Immature natural killer cell (primary cell): ENCODE measurements at places on chromosomes 2 and 18. TPM values are rescaled to one million over a fixed set of nuclear protein-coding genes. Genes with fewer than 3 reads are reported as not detected.
A peak's percentile ranks its signal among the peaks of the same experiment; 100 is the strongest.

CD226 gene
- 59.9 TPM for polyA plus RNA-seq

DNA sequence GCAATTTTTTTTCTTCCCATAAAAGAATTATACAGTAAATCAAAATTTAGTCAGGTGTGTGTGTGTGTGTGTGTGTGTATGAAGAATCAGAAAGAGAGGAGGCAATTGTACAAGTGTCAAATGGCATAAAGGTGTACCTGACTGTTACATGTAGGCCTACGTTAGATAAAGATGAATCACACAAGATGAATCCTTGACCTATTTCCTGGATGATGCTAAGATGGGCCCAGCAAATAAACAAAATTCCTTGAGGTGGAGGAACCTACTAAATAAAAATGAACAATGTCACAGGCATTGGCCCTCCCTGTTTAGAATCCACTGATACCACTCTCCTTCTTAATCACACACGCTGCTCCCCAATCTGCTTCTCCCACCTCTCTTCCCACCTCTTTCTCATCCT lies 79.7 kb upstream of the LRATD1 start:
- no peaks in the 10 kb centered on the region for H3K36me3 ChIP-seq
- H3K27me3 ChIP-seq = no peaks in the 10 kb centered on the region

DNA sequence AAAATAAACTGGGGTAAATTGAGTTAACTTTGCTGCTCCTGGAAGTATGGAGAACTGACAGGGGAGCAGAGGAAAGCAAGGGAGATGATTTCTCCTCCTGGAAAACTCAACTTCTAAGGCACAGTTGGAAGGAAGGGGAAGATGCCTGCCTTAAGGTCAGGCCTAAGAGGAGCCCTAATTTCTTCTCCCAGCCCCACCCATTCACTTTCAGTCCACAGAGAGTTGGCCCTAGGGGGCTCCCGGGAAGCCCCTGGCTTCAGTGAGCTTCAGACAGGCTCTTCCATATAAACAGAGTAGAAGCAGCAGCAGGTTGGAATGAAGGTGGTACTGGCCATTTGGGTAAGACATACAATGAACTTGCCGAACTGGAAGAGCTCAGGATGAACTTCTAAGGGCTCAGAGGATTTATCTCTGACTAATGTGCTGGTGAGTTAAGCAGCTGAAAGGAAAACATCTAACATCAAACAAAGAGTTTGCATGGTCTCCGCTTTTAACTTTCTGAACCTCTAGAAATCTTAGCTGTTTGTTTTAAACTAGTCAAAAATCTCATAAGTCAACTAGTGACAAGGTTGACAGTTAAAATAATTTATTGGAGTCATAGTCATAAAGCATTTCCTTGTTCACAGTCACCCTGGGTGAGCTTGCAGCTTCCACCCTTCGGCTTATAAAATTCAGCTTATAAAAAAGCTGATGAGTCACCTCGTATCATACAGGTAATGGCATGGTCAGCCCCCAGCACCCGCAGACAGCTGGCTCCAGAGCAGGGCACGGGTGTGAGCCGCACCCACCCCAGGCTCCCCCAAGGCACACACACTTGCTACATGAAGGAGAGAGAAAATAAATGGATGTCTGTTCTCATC lies 9.8 kb downstream of the MALL start:
- no peak for DNase-seq
- no peaks in the 10 kb centered on the region for H3K4me1 ChIP-seq
- H3K27me3 ChIP-seq = peaks cover 13% of the 10 kb centered on the region
- no peaks in the 10 kb centered on the region for H3K36me3 ChIP-seq

GRCh38 chr2:128809259-128809636 lies 490.6 kb upstream of the HS6ST1 start:
- no peak overlapping the region for H3K27ac ChIP-seq
- peaks cover 5% of the 10 kb centered on the region for H3K27me3 ChIP-seq
- DNase-seq = no peak
- no peak overlapping the region for H3K4me3 ChIP-seq
- no peaks in the 10 kb centered on the region for H3K4me1 ChIP-seq

GRCh38 chr2:216590780-216591179 lies 42.4 kb upstream of the IGFBP2 start:
- H3K27me3 ChIP-seq = peaks cover 2% of the 10 kb centered on the region
- H3K4me1 ChIP-seq = no peaks in the 10 kb centered on the region
- H3K4me3 ChIP-seq = no peak overlapping the region

COQ10B gene
- 49.4 TPM for polyA plus RNA-seq

MEP1B gene
- polyA plus RNA-seq = not detected

DNA sequence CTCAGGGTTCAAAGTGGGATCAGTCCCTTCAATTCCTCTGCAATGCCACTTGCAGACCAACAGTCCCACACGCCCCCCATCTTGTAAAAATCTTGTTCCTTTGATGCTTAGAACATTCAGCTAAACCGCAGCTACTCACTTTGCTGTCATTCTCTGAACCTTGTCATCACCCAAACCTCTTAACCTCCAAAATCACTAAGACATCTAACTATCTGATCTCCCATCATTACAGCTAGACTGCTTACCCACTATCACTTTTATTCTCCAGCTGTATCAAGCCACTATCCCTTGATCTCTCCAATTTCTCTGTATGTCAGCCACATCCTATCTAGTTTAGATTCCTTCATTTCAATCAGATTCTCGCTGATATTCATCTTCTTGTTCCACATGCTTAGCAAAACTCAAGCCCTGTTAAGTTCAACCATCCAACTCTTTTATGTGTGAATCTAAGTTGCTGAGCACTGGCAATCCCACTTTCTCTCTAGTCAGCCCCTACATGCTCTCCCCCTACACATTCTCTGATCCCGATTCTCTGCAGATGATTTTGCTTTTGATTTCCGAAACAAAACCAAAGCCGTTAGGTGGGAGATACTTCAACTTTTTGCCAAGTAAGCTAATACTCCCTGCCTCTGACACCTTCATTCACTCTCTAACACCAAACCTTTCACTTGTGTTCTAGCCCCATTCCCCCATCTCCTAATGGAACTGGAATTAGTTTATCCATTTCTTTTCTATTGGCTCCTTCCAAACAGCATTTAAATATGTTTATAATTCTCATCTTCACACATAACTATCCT lies 4.6 kb downstream of the GTF3C2 start:
- H3K4me1 ChIP-seq = peaks cover 65% of the 10 kb centered on the region
- no peak overlapping the region for H3K4me3 ChIP-seq
- H3K36me3 ChIP-seq = no peaks in the 10 kb centered on the region
- peak overlapping the region; percentile 7 for H3K27ac ChIP-seq
- DNase-seq = no peak

GPR155 gene
- 5.9 TPM for polyA plus RNA-seq

- H3K4me1 ChIP-seq = peaks cover 4% of the 10 kb centered on the region
- H3K27ac ChIP-seq = no peak overlapping the region
- H3K4me3 ChIP-seq = no peak overlapping the region
- DNase-seq = no peak
- no peaks in the 10 kb centered on the region for H3K36me3 ChIP-seq
Observed at GRCh38 chr2:20110876-20111275, 59.4 kb upstream of the LAPTM4A start.

GRCh38 chr18:31918733-31919132 lies 24.2 kb downstream of the TRAPPC8 start:
- H3K36me3 ChIP-seq = peaks cover 8% of the 10 kb centered on the region
- H3K27ac ChIP-seq = no peak overlapping the region
- no peak for DNase-seq
- peaks cover 13% of the 10 kb centered on the region for H3K4me1 ChIP-seq
- H3K4me3 ChIP-seq = no peak overlapping the region
- H3K27me3 ChIP-seq = no peaks in the 10 kb centered on the region

AFF3 gene
- polyA plus RNA-seq = 7.4 TPM

MYOM1 gene
- 0.72 TPM for polyA plus RNA-seq

NEUROD1 gene
- not detected for polyA plus RNA-seq

GRCh38 chr2:191122638-191123294 lies 28.0 kb downstream of the STAT4 start:
- peaks cover 38% of the 10 kb centered on the region for H3K36me3 ChIP-seq
- H3K4me1 ChIP-seq = peaks cover 92% of the 10 kb centered on the region
- peaks cover 1% of the 10 kb centered on the region for H3K27me3 ChIP-seq
- peak overlapping the region; percentile 85 for H3K27ac ChIP-seq
- DNase-seq = no peak
- H3K4me3 ChIP-seq = peak overlapping the region; percentile 33

GRCh38 chr2:235406430-235406829 lies 87.4 kb upstream of the AGAP1 start:
- H3K4me3 ChIP-seq = no peak overlapping the region
- H3K36me3 ChIP-seq = no peaks in the 10 kb centered on the region
- no peaks in the 10 kb centered on the region for H3K4me1 ChIP-seq
- no peak for DNase-seq
- no peak overlapping the region for H3K27ac ChIP-seq

KCNG2 gene
- not detected for polyA plus RNA-seq

DNA sequence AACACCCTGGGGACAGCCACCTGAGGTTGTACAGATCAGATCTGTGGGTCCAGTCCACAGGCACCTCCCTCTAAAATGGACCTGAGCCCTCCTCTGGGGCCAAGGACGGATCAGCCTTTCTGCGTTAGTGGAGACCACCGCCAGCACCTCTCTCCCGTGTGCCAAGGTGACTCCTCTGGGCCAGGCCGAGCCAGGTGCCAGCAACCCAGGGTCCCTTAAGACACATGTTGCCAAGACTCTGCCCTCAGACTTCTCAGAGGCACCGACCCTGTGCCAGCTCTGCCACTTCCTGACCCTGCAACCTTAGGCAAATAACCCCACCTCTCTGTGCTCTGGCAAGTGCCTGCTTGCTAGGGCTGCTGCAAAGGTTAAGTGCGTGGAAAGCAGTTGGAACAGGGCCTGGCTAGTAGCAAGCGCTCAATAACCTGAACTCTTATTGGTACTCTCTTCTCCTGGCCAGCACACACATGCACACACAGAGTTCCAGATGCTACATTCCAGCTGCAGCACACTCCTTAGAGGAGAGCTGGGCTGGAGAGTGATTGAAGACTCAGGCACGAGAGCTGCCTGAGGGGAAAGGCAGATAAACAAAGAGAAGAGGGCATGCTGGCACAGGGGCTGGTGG lies 105.6 kb downstream of the TNS1 start:
- H3K4me1 ChIP-seq = no peaks in the 10 kb centered on the region
- no peak for DNase-seq
- H3K4me3 ChIP-seq = no peak overlapping the region
- no peaks in the 10 kb centered on the region for H3K36me3 ChIP-seq
- H3K27me3 ChIP-seq = peaks cover 1% of the 10 kb centered on the region

UGT1A7 gene
- not detected for polyA plus RNA-seq

DNA sequence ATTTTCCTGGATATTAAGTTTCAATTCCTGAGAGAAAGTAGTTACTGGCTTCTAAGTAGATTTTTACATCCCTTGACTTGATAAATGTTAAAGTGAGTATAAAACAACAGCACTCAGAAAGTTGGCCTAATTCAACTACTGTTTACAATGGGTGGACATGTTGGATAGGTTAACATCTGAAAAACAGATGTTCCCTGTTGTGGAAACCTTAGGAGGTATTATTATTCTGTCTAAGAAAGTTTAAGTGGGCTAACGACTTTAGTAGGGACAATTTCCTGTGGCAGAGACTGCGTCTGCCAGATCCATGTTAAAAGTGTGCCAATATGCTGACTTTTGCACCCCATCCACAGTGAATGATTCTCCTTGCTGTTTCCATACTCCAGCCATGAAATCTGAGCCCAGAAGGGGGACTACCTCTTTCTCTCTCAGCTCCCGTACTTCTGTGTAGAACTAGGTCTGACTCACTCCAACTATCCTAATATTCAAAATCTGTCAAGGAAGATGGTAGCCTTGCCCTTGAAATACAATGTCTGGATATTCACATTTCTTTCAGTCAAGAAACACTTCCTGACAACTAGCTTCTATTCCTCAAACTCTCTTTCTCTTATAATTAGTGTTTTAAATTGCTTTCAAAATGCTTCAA lies 327.5 kb upstream of the HNRNPA3 start:
- H3K4me3 ChIP-seq = no peak overlapping the region
- H3K36me3 ChIP-seq = peaks cover 3% of the 10 kb centered on the region

DNA sequence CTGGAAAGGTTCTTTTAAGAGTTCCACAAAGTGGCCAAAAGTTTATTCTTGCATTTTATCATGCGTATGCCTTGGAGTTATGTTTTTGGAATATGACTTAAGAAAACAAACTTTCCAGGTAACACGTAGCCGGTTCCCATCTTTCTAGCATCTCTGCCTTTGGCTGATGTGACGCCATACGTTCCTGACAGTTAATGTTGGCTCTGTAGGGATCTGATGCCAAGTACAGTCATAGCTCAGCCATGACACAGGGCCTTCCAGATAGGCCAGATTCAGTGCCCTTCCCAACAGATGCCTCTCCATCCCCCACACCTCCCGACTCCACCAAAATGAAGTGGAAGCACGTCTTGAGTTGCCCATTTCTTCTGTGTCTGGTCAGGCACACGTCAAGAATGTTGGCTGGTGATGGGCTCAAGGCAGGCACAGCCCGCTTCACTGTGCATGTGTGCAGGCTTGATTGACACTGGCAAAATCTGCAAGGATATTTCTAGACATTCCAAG lies 51.0 kb upstream of the THOC1 start:
- no peaks in the 10 kb centered on the region for H3K36me3 ChIP-seq
- peaks cover 2% of the 10 kb centered on the region for H3K27me3 ChIP-seq
- H3K4me3 ChIP-seq = no peak overlapping the region
- peaks cover 15% of the 10 kb centered on the region for H3K4me1 ChIP-seq
- no peak for DNase-seq
- H3K27ac ChIP-seq = no peak overlapping the region

- H3K27me3 ChIP-seq = no peaks in the 10 kb centered on the region
- no peak overlapping the region for H3K27ac ChIP-seq
- DNase-seq = no peak
- H3K36me3 ChIP-seq = no peaks in the 10 kb centered on the region
- no peak overlapping the region for H3K4me3 ChIP-seq
Observed at GRCh38 chr18:57218281-57218680, 71.4 kb downstream of the BOD1L2 start.

SERPINB7 gene
- not detected for polyA plus RNA-seq

GREB1 gene
- not detected for polyA plus RNA-seq

DNA sequence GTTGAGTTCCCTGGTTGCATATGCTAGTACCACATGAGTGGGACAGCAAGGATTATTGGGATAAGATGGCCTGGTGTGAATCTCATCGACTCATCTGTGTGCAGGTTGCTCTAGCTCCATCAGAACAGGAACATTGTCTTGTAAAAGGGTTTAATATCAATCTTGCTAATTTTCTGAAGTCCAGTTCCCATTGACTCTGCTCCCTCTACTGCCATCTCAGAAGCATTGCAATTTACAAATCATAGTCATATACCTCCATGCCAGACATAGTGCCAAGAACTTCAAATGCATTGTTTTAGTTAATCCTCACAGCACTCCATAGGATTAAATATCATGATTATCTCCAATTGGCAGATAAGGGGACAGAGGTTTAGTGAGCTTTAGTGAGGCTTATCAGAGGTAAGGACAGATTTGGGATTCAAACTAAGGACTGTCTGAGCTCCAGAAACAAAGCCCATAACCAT lies 4.8 kb upstream of the STAT4 start:
- DNase-seq = peak; percentile 53
- no peak overlapping the region for H3K4me3 ChIP-seq
- H3K4me1 ChIP-seq = peaks cover 52% of the 10 kb centered on the region

ANKRD23 gene
- not detected for polyA plus RNA-seq
